Fibroblast of lung (primary cell): ENCODE measurements at places on chromosomes 2 and 18. TPM values are rescaled to one million over a fixed set of nuclear protein-coding genes. Genes with fewer than 3 reads are reported as not detected.

- no peaks in the 10 kb centered on the region for H3K4me1 ChIP-seq
- H3K4me3 ChIP-seq = no peak overlapping the region
- no peaks in the 10 kb centered on the region for H3K36me3 ChIP-seq
- DNase-seq = no peak
- H3K27ac ChIP-seq = no peak overlapping the region
These were observed 22.1 kb downstream of the TGFA start for GRCh38 chr2:70531419-70532086.

The FHOD3 gene
- 3.1 and 28.2 TPM in 2 replicates for total RNA-seq

The KLHL30 gene
- total RNA-seq = 0.26 and 1.2 TPM in 2 replicates

DNA sequence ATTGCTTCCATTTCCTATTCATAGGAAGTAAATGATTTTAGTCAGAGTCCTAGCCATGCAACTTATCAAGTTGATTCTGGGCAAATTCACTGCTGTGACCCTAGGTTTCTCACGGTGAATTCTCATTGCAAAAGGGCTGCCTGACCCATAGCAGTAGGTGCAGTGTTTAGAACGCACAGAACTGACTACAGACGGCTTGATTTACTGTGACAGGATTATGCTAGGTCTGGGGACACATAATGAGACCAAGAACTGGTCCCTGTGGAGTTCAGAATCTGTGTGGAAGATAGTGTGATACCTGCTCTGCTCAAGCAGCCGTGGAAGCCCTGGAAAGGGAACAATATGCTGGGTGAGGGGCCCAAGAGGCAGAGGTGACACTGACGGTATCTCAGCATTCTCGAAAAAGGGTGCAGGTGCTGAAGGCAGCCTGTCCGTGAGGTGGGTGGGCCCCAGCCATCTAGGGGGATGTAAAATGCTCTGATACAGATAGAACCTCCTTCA, 46.4 kb downstream of the ABCG8 start:
- H3K27me3 ChIP-seq = no peaks in the 10 kb centered on the region
- H3K27ac ChIP-seq = no peak overlapping the region
- peaks cover 7% of the 10 kb centered on the region for H3K36me3 ChIP-seq
- H3K4me1 ChIP-seq = peaks cover 6% of the 10 kb centered on the region

DNA sequence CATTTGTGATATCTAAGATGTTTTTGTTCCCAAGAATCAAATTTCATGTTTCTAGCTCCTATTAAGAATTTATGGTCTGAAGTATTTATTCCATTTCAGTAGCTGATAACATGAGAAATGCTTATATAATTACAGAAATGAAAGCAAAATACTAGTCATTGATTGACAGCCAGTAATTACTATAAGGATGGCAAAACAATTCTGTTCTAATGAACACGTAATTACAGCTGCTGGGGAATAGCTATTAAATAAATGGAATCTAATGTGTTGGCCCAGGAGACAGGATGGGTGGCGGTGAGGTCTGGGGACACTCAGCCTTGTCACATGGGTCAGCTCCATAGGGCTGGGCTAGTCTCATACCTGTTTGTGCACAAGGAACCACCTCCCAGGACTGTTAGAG, 263.5 kb downstream of the FHOD3 start:
- no peaks in the 10 kb centered on the region for H3K4me1 ChIP-seq
- no peaks in the 10 kb centered on the region for H3K27me3 ChIP-seq
- no peak for DNase-seq
- H3K27ac ChIP-seq = no peak overlapping the region

The FRZB gene
- total RNA-seq = 2.0 and 5.6 TPM in 2 replicates

DNA sequence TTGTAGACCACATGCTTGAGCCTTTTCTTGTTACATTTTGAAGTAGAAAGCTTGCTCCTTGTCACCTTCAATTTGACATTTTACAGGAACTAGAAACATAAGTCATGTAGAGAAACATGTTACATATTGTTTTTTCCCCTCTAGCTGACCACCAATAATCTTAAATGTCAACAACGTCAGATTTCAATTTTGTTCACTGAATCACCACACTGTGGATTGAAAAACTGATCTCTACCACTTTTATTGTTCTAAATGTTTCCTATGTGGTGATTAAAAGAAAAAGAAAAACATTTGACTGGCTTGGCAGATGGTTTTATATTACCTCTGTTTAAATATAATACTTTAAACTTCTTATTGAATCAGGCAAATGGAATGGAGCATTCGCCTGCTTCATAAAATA, 87.7 kb downstream of the DSEL start:
- H3K27ac ChIP-seq = no peak overlapping the region
- no peaks in the 10 kb centered on the region for H3K36me3 ChIP-seq
- DNase-seq = peak; percentile 47
- no peak overlapping the region for H3K4me3 ChIP-seq
- H3K27me3 ChIP-seq = no peaks in the 10 kb centered on the region
- peaks cover 2% of the 10 kb centered on the region for H3K4me1 ChIP-seq

The SERPINB2 gene
- total RNA-seq = 3.9 and 12.1 TPM in 2 replicates

The MYO7B gene
- total RNA-seq = under 0.01 TPM in 1 of 2 replicates, not detected in the other

The FEV gene
- not detected in 2 replicates for total RNA-seq

DNA sequence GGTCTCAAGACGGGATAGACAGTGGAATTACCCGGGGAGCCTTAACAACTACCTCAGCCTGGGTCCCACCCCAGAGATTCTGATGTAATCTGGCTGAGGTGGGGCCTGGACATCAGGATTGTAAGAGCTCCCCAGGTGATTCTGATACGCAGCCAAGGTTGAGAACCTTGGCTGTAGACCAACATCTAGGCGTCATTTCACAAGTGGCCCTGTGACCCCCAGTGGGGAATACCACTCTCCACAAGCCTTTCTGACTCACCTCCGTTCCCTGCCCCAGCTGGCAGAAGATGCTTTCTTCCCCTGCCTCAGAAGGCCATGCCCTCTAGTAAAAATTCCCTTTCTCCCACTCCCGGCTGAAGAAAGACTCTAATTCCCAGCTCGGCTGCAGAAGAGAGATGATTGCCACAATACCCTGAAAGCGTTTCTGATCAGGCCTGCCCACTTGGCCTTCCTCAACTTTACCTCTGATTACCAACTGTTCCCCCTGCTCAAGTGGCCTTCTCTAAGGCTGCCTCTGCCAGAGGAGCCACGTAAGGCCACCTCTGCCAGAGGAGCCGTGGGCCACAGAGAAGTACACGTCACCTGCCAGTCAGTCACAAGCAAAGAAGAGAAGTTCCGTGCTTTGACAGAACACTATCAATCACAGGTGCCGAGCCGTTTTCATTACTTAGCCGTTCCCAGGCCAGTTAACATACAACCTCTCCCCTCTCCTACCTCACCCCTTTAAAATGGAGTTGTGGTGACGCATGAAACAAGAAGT, 116.8 kb upstream of the PKDCC start:
- H3K4me1 ChIP-seq = peaks cover 29% of the 10 kb centered on the region
- H3K4me3 ChIP-seq = no peak overlapping the region
- no peaks in the 10 kb centered on the region for H3K36me3 ChIP-seq

DNA sequence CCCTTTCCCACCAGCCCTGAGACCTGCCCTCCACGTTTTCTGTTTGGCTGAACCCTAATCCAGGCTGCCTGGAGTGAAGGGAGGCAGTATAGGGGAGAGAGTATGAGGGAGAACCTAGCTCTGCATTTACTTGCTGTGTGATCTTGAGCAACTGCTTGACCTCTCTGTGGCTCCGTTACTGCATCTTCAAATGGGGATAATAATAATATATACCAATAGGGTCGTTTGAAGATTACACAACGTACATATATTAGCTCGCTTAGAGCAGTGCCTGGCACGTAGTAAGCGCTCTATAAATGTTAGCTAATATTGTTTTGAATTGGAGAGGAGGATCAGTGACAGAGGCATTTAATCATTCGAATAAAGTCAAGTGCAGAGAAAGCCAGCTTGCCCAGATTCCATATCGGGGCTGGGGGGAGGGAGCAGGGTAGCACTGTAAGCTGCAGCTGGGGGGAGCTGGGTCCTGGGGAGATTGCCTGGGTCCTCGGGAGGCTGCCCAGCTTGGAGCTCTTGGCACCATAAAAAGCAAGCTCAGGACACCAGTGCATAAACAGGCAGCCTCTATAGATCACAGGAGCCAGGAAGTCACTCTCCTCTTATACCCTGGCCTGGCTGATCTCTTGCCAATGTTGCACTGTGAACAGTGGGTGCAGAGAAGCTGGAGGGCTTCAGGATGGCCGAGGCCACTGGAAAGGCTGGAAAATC, 19.1 kb downstream of the KCNK3 start:
- peaks cover 12% of the 10 kb centered on the region for H3K27me3 ChIP-seq
- DNase-seq = no peak
- H3K27ac ChIP-seq = no peak overlapping the region
- no peak overlapping the region for H3K4me3 ChIP-seq

The DSEL gene
- 51.1 and 157 TPM in 2 replicates for total RNA-seq

GRCh38 chr2:96832754-96833507, 10.9 kb downstream of the ANKRD23 start:
- H3K36me3 ChIP-seq = peaks cover 6% of the 10 kb centered on the region
- no peak overlapping the region for H3K4me3 ChIP-seq
- H3K4me1 ChIP-seq = peaks cover 7% of the 10 kb centered on the region
- DNase-seq = peak; percentile 42
- H3K27me3 ChIP-seq = no peaks in the 10 kb centered on the region

- H3K4me3 ChIP-seq = no peak overlapping the region
- H3K27me3 ChIP-seq = no peaks in the 10 kb centered on the region
- DNase-seq = no peak
These were observed 208.1 kb downstream of the IKZF2 start for GRCh38 chr2:212943351-212943750.

DNA sequence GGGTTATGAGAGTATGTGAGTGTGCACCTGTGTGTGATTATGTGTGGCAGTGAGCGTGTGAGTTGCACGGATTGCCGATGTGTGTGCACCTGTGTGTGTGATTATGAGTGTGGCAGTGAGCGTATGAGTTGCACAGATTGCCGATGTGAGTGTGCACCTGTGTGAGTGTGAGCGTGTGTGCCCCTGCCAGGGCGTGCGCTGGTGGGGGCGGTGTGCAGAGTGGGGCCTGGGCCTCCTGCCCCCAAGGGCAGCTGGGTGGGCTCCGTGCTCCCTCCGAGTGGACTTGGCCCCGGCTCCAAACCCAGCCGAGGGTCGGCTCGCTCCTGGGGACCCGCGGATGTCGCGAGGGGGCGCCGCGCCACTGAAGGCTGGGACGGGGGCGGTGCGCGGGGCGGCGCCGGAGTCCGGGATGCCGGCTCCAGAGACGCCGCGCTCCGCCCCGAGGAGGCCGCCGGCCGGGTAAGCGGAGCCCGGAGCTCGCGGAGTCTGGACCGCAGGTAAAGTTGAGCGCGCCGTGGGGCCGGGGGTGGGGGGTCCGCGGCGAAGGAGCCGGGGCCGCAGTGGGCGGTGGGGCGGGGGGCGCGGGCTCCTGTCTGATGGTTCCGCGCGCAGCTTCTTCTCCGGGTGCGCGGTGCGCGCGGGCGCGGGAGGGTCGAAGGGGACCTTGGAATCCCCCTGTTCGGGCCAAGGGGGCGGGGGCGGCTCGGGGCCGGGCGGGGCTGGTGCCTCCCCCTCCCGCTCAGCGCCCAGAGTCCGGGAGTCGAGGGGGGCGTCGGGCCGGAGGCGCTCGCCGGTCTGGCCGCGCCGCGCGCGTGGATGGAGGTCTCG, at the start of gene KCNG2:
TSS of gene KCNG2 (plus strand) at position 421 of the 828 bp plus-strand sequence. CDS start 65,730 bp downstream, outside the sequence.
- no peak within 1 kb of the TSS for H3K27ac ChIP-seq
- H3K4me1 ChIP-seq = peaks cover 13% of the 10 kb centered on the region
- peak; percentile 33 for DNase-seq
- peak within 1 kb of the TSS; percentile 55 for H3K4me3 ChIP-seq

- H3K27ac ChIP-seq = no peak overlapping the region
- no peaks in the 10 kb centered on the region for H3K36me3 ChIP-seq
- peaks cover 41% of the 10 kb centered on the region for H3K27me3 ChIP-seq
- H3K4me1 ChIP-seq = peaks cover 9% of the 10 kb centered on the region
- no peak for DNase-seq
- peak overlapping the region; percentile 40 for H3K4me3 ChIP-seq
These were observed 693 bp upstream of the LRP2 start for GRCh38 chr2:169362894-169363559.

- H3K4me3 ChIP-seq = no peak overlapping the region
- no peaks in the 10 kb centered on the region for H3K36me3 ChIP-seq
- H3K27me3 ChIP-seq = peaks cover 5% of the 10 kb centered on the region
- H3K4me1 ChIP-seq = no peaks in the 10 kb centered on the region
- no peak overlapping the region for H3K27ac ChIP-seq
- no peak for DNase-seq
These were observed 51.8 kb downstream of the ADD2 start for GRCh38 chr2:70716131-70716743.

The LPIN1 gene
- 149 and 205 TPM in 2 replicates for total RNA-seq

The ASIC4 gene
- total RNA-seq = under 0.01 and 0.33 TPM in 2 replicates

DNA sequence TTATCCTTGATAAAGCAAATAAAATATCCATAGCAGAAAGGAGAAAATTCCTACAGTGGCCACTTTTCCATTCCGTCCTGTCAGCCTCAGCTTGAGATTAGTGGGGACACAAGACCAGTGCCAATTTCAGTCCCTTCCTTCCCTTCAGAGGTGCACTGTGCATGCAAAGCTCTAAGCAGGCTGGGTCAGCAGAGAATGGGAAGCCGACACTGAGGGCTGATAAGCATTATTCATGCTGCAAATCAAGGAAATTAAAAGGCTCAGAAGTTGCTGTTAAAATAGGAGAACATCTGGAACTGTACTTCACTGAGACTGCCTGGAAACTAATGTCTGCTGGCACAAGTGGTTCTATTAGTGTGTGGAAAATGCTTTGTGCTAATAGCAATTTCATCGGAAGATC, 534.3 kb downstream of the ADCYAP1 start:
- no peak overlapping the region for H3K27ac ChIP-seq
- DNase-seq = no peak
- no peaks in the 10 kb centered on the region for H3K4me1 ChIP-seq
- no peaks in the 10 kb centered on the region for H3K36me3 ChIP-seq
- no peak overlapping the region for H3K4me3 ChIP-seq
- H3K27me3 ChIP-seq = no peaks in the 10 kb centered on the region

DNA sequence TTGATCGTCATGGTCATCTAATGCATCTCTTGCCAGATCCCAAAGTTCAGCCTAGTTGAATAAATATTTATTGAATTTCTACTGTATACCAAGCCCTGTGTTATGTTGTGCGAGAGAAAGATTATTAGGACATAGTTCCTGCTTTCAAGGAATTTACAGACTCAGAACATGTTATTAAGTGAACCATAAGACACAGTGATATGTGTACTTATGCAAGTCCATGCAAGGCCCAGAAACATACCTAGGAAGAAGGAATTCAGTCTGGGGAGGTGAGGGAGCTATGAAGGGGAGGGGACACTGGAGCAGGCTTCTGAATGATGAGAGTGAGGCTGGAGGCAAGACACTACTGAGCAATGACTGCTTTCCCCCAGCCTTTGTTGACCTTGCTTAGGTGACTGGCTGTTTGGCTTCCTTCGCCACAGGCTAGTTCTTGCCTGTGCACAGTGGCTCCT, 81.4 kb downstream of the ACAA2 start:
- no peak for DNase-seq
- H3K4me3 ChIP-seq = no peak overlapping the region
- no peaks in the 10 kb centered on the region for H3K4me1 ChIP-seq
- H3K27me3 ChIP-seq = peaks cover 2% of the 10 kb centered on the region
- H3K27ac ChIP-seq = no peak overlapping the region
- H3K36me3 ChIP-seq = no peaks in the 10 kb centered on the region

- H3K4me1 ChIP-seq = peaks cover 3% of the 10 kb centered on the region
- no peak for DNase-seq
- H3K36me3 ChIP-seq = no peaks in the 10 kb centered on the region
- H3K27me3 ChIP-seq = no peaks in the 10 kb centered on the region
- H3K27ac ChIP-seq = no peak overlapping the region
These were observed 13.9 kb upstream of the SULT1C4 start for GRCh38 chr2:108363908-108364225.
